ENCODE measurements at places on chromosomes 5 and 9. TPM values are rescaled to one million over a fixed set of nuclear protein-coding genes. Genes with fewer than 3 reads are reported as not detected.

GKAP1 gene
- total RNA-seq, result 1.3 TPM

TAF11L4 gene
- total RNA-seq, result not detected

IL5 gene
- not detected for total RNA-seq

MPDZ gene
- 32.8 TPM for total RNA-seq

NR5A1 gene
- total RNA-seq, result not detected

MED22 gene
- total RNA-seq, result 19.2 TPM

SEMA4D gene
- total RNA-seq, result 1.3 TPM

IFNA13 gene
- total RNA-seq, result not detected

ZDHHC11 gene
- not detected for total RNA-seq

SNCAIP gene
- 5.7 TPM for total RNA-seq

TNFSF15 gene
- 0.13 TPM for total RNA-seq

C5orf46 gene
- total RNA-seq, result not detected

RCL1 gene
- 13.9 TPM for total RNA-seq

FYB1 gene
- total RNA-seq, result not detected

SH3GL2 gene
- 0.07 TPM for total RNA-seq

TMEM215 gene
- total RNA-seq, result not detected

All from mammary microvascular endothelial cell (primary cell).